ENCODE measurements at places on chromosomes 6 and 20.

DNA sequence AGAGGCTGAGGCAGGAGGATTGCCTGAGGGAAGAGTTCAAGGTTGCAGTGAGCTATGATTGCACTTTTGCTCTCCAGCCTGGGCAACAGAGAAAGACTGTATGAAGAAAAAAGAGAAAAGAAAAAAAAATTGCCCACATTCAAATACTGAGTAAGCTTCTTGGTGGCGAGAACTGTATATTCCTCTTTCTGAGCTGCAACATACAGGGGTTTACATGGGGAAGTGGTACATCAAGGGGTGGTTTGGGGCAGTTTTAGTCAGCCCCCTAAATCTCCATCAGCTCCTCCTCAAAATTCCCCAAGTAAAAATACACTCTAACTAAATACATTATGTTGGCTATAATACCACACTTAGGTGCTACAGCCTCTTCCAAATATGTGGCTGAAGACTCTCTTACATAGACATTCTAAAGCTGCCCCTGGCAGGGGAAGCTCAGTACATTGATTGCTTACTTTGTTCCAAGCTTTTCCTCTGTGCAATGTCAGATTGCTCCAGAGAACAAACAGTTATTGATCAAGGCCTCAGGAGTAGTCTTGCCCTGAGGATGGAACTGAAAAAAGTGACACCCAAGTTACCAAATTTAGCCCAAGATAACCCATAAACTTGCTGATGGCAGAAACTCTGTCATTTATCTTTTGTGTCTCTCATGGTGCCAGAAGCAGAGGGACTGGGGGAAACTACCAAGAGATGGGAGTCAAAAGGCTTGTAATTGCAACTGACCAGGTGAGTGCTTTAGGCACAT lies 107.4 kb upstream of the RIPOR2 start:
- DNase-seq = no peak

GRCh38 chr6:79158856-79159516 lies 75.5 kb downstream of the HMGN3 start:
- no peak for DNase-seq

- DNase-seq = no peak
Observed at GRCh38 chr6:87897663-87898062, 150.0 kb upstream of the SPACA1 start.

- no peak for DNase-seq
Observed at GRCh38 chr6:89242574-89243330, 25.6 kb upstream of the GABRR1 start.

DNA sequence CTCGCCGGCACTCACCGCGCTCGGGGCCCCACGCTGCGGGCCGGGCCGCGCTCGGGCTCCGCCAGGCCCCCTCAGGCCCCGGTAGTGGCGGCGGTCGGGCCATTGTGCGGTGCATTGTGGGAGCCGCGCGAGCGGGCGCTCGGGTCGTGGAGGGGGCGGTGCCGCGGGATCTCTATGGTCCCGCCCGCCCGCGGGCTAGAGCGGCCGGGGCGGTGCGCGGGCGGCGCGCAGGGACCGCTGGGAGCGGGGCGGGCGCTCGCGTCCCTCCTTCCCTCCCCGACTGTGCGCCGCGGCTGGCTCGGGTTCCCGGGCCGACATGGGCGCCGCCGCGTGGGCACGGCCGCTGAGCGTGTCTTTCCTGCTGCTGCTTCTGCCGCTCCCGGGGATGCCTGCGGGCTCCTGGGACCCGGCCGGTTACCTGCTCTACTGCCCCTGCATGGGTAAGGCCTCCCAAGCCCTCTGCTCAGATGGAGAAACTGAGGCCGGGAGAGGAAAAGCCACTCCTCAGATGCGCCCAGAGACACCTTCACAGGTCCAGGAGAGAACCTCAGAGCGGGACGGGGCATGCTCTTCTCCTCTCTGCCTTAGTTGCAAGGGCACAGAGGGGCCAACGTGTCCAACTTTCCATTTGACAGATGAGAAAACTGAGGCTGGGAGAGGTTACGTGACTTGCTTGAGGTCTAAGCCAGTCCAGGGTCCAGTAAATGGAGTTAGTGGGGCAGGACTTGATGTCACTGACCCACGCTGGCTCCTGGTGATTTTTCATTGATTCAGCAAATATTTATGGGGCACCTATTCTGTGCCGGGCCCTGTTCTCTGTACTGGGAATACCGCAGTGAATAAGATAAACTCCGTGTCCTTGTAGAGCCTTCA lies at the start of the genes PLAGL2 and POFUT1:
Gene PLAGL2, minus strand, starts transcription at position 118 of the 873 bp plus-strand sequence. CDS start 5,565 bp downstream, outside the sequence.
Gene POFUT1, plus strand, starts transcription at position 255 of the 873 bp plus-strand sequence. Its CDS starts 62 bp downstream, at position 317.
- DNase-seq = peak; percentile 85

GRCh38 chr20:7879883-7880282 lies 60.4 kb downstream of the HAO1 start:
- DNase-seq = no peak

- DNase-seq = no peak
Observed at GRCh38 chr6:10391799-10392198, 23.1 kb downstream of the TFAP2A start.

- DNase-seq = no peak
Observed at GRCh38 chr6:134082191-134082590, 29.8 kb upstream of the SLC2A12 start.

DNA sequence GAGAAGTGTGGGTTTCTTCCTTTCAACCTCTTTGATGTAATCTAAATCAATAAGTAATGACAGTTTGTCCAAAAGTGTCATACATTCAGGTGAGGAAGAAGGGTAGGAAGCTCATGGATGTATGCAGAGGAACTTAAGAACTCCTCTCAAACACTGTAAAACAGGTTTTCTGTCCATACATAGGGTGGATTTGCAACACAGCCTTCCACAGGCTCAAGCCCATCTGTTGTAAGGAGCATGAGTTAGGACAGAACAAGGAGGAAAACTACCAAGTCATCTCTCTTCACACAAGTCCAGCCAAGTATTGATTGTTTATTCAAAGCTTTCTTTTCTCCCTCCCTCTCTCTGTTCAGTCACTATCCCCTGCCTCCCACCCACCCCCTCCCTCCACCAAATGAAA lies 49.0 kb upstream of the CDYL start:
- no peak for DNase-seq

GRCh38 chr6:64497634-64498033 lies 862.0 kb downstream of the PHF3 start:
- DNase-seq = no peak

DNA sequence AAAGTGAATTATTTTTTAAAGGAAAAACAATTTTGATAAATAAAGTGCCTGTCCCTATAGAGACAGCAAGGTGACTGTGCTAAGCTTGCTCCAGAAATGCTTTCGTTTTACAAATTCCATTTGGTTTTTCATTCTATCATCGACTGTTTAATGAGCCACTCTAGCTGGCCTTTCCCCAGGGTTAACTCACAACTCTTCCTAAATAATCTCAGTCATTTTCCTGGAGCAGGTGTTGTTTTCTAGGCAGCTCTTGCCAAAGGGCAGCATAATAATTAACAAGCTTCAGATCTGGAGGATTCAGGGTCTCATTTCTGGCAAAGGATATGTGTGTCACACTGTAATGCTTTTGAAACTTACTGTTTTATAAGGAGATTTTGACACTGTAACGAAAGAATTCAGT lies 184.2 kb downstream of the KHDC1L start:
- DNase-seq = no peak

- DNase-seq = no peak
Observed at GRCh38 chr20:54550776-54551396, 75.5 kb downstream of the DOK5 start.

- DNase-seq = no peak
Observed at GRCh38 chr6:150169609-150170008, 26.8 kb downstream of the PPP1R14C start.

GRCh38 chr6:93784794-93785693 lies 365.7 kb upstream of the EPHA7 start:
- no peak for DNase-seq

Measured in activated CD4-positive, alpha-beta T cell treated with anti-CD3 and anti-CD28 coated beads, Interleukin-2, amount 50 U/mL, for 1 hour (primary cell).